Activated CD4-positive, alpha-beta T cell treated with anti-CD3 and anti-CD28 coated beads, Interleukin-2, amount 10 ng/mL, durations not matched to agents 7 days and 5 days (primary cell): ENCODE measurements at places on chromosomes 6 and 20.

- DNase-seq, result no peak
Measured at GRCh38 chr6:26556263-26557070, 18.3 kb downstream of the HMGN4 start.

DNA sequence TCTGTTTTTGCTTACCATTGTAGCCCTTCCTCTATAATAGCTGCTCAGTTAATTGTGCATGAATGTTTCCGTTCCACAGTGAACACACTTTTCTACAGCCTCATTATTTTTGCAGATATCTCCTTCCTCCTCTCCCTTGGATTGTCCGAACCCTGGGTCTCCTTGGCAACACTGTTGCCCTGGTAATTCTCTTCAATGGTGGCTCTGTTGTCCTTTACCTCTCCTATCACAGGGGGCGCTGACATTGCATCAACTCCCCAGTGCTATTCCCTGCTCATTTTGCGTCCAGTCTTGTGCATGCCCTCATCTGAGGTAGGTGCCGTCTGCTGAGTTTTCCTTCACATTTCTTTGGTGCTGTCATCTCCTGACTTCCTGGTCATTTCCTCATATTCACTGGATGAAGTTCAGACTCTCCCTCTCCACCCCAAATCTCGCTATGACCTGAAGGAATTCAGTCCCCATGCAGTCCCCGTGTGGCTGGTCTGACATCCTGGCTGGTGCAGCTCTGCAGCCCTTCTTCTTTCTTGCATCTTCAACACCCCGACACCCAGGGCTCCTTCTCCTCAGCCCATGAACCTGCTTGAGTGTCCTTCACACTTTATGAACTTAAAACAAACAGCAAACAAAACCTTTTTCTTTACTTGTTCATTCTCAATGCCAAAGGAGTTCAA, 21.1 kb downstream of the PHACTR2 start:
- DNase-seq, result no peak

DNA sequence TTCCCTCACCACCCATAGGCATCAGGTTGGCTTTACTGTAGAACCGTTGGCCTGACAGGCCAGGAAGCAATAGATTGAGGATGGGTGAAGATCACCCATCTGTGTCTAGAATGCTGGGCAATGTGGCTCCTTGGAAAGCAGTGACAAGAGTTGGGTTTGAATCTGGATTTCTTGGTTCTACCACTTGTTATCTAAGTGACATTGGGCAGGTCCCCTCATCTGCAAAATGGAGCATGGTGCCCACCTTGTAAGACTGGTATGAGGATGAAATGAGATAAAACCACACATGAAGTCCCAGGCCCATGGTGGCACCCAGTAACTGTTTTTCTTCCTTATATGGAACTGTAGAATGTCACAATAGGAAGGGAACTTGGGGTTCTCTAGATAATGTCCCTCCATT, 22.6 kb upstream of the SIRPB2 start:
- no peak for DNase-seq

DNA sequence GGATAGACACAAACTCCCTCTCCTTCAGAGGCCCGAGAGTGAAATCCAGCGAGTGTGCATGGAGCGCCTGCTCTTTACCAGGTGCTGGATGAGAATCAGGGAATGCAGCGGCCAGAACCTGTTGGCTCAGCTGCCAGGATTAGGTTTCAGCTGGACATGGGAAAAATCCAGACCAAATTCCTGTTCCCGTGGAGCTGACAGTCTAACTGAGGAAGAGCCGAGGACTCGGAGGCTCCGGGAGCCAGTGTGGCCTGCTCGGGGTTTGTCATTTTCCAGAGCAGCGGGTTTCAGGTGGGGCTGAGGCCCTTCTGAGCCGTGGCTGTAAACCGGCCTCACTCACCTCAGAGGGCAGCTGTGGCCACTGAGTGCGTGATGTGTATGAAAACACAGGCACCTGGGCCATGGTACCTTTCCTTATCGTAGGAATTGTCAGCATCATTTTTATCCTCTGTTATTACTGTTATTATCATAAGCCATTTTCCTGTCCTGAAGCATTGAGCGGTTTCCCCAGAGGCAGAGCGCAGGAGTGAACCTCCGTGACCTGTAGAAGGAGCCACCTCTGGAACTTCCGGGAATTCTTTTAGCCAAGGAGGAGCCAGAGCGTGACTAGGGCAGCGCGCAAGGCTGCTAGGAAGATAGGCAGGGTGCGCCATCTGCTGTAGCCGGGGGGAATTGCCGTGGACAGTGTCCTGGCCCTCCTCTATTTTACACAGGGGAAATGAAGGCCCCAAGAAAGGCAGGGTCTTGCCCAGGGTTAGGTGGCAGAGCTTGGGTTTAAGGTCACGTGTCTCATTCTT, 27.3 kb downstream of the PKIG start:
- DNase-seq, result peak; percentile 84

DNA sequence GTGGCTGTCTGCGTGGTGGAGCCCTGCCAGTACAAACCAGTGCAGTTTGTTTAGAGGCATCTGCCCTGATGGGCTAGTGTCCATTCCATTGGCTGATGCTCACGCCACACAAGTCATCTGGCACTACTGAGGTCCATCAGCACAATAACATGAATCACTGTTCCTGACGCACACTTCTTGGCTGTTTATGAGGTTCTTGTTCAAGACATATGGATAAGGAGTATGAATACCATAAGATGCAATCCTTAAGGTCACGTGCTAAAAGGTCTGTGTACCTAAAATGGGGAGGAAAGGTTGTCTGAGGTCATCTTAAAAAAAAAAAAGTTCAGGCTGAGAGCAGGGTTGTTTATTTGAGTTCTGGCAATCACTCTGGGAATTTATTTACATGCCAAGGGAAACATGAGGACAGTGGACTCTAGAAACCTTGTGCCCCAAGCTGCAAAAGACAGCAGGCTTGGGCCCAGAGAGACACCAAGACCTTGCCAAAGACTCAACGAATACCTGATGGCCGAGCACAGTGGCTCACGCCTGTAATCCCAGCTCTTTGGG, 54.1 kb upstream of the SHLD1 start:
- DNase-seq, result no peak

GRCh38 chr20:8557711-8558110, 425.6 kb downstream of the PLCB1 start:
- DNase-seq, result no peak

DNA sequence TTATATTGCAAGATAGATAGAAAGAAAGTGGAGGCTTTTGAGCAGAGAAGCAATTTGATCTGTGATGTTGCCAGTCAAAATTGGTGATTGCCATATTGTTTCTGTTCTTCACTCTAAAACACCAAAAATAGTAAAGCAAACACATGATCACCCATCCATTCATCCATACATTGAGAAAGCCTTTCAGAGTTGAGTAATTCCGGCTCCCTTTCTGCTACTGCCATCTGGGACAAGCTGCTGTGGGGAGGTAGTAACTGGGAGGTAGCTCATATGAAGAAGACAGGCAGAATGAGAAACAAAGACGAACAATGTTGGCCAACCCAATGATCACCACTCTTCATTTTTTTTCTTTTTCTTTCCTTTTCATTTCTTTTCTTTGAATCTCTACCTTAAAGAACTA, 51.1 kb upstream of the HBS1L start:
- DNase-seq, result no peak

- DNase-seq, result no peak
Measured at GRCh38 chr6:128149796-128150195, 248.9 kb upstream of the THEMIS start.

- peak; percentile 1 for DNase-seq
Measured at GRCh38 chr6:170210026-170210390, 80.9 kb downstream of the DLL1 start.

- no peak for DNase-seq
Measured at GRCh38 chr6:163021054-163021453, 293.3 kb downstream of the PACRG start.

GRCh38 chr6:17193106-17193775, 87.9 kb upstream of the RBM24 start:
- no peak for DNase-seq

DNA sequence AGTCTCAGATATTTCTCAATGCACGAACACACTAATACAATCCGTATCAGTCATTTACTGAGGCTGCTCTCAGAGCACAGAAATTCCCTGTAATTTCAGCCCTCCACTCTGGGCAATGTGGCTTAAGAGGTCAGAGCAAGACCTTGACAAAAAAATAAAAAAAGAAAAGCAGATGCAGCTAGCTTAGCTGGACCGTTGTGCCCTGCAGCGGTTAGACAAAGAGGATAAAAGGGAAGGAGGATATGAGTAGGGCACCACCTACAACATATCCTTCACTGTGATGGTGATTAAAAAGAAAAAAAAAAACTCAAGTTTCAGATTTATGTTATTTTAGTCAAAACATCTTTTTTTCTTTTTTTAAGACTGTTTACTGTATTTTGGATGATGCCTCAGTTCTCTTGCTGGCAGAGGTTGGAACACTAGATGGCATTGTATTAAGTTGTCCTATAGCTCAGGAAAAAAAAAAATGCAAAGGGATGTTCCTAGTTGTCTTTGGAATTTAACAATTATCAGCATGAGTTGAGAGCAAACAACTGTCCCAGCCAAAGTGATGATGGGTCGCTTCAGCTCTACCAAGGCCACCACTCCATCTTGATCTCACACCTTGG, 59.9 kb downstream of the ANKEF1 start:
- DNase-seq, result no peak

DNA sequence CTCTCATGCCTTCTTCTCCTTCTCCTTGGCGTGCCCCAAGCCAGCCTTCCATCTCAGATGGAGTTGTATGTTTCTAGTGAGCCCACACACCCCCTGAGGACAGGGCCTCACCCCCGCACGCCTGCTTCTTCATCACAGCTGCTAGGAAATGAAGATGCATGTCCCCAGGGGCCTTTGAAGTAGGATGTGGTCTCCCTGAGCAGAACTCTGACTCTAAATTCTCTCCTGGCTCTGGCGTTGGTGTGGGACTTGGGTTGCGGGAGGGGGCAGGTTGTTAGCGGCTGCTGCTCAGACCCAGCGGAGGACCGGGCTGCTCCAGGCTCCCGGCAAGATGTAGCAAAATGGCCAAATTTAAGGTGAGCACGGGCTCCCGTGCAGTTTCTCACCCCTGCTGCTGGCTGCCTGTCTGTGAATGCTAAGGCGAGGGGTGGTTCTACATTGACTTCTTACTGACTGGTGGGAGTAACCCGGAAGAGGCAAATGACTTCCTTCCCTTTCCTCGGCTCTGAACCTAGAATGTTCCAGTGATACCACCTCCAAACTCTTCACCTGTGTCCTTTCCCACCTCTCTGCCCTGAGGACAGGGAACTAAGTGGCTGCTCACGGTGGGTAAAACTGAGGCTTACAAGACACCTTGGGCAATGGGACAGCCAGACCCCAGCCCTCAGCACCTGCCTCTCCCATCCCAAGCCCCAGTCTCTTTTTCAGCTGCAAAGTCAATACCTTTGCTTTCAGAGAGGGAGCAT, 8.8 kb downstream of the SYNJ2 start:
- peak; percentile 51 for DNase-seq
